NK-92 treated with Interleukin-12 subunit alpha and Interleukin-12 subunit beta, amount 100 ng/mL, for 24 hours (cell line): ENCODE measurements at places on chromosomes 5 and 9.

- DNase-seq = no peak
Observed at GRCh38 chr5:68070591-68071281, 144.8 kb upstream of the PIK3R1 start.

DNA sequence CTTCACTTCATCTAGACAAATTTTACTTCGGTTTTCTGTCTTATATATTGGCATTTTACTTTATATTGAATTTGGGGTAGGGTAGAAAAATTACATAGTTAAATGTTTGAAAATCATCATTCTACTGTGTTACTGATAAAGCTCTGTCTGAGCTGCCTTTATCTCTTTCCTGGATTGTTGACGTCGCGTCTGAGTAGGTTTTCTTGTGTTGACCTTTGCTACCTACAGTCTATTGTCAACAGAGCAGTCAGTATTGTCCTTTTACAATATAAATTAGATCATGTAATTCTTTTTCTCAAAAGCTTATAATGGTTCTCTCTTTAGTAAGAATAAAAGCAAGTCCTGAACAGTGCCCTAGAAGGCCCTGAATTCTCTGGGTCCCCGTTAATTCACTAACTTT, 128.2 kb downstream of the HACD4 start:
- DNase-seq = no peak

DNA sequence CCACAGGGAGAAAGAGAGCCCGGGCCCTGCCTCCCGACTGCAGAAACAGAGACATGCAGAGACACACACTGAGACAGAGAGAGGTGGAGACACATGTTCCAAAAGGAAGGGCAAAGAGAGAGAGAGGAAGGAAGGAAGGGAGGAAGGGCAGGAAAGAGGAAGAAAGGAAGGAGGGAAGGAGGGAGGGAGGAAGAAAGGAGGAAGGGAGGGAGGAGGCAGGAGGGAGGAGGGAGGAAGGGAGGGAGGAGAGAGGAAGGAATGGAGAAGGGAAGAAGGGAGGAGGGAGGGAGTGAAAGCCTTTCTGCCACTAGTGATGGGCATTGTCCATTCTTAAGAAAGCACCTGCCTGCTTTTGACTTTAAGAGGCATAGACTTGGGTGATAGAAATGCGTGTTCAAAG, 31.8 kb upstream of the FIBCD1 start:
- no peak for DNase-seq

DNA sequence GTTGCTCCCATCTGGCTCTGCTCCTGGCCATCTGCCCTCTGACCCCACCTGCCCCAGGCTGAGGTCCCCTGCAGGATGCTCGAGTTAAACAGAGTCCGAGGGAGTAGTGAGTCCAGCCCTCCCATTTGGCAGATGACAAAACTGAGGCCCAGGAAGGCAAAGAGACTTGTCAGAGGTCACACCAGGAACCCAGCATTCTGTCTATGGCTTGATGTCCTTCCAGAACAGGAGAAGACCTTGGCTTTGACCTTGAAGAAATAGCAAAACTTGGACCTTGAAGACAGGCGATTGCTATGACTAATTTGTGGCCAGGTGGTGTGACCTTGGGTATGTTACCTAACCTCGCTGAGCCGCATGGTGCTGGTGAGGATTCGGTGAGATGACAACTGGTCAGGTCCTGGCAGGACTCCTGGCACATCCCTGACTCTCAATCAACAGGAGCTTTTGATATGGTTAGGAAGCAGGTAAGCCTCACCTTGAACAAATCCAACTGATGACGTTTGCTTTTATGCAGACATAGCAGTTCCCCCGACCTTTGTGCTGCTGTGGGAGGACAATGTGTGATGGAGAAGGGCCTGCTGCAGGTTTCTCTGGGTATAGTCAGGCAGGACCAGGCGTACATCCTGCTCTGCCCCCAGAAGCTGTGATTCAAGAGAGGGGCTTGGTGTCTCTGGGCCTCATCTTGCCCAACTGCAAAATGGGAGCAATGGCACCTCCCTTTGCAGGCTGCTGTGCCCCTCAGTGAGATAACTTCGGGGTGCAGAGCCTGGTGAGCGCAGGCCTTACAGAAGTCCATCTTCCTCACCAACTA, 198.7 kb downstream of the C9orf50 start:
- peak; percentile 65 for DNase-seq

DNA sequence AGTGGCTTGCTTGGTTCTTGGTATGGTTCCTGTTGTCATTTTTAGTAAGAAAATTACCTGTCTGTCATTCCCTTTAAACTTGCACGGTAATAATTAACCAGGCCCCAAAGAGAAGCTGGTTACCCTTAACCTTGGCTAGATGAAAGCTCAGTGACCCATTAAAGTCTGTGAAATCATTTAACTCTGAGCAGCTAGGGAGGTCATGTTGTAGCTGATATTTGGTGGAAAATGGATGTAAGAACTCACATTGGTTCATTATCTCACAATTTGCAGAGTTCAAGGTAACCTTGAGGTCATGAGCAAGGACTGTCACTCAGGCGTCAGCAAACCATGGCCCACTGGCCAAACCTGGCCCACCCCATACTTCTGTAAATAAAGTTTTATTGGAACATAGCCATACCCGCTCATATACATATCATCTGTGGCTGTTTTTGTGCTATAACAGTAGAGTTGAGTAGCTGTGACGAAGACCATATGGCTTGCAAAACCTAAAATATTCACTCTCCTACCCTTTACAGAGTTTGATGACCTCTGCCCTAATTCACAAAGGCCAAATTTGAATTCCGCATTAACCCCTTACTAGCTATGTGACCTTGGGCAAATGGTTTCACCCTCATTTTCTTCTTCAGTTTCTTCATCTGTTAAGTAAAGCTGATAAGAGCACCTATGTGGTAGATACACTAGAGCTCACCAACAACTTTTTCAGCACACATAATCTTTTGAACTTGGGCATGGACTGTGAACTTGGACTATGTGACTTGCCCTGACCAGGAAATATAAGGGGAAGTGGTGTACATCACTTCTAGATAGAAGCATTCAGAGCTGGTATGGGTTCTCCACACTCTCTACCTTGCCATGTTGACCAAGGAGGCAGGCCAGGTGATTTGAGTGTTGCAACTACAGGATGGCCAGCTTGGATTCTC, 61.5 kb upstream of the CPEB4 start:
- no peak for DNase-seq

DNA sequence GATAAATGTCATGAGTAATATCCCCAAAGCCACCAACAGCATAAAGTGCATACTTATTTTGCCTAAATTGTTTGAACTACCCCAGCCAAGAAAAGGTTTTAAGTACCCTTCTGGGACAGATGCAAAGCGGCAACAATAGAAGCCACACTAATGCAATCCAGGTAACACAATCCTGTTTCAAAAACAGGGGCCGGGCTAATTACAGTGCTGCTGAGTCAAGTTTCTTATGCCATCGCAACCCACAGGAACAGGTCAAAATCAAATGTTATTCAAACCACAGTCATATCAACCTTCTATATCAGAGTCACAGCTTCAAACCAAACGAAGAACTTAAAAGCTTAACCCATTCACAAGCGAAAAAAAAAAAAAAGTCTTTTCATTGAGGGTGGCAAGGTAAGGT, 28.3 kb downstream of the EBF1 start:
- DNase-seq = no peak

GRCh38 chr9:11663913-11664312, 1029.3 kb upstream of the TYRP1 start:
- DNase-seq = no peak
